ENCODE measurements at places on chromosomes 13 and 19.

DNA sequence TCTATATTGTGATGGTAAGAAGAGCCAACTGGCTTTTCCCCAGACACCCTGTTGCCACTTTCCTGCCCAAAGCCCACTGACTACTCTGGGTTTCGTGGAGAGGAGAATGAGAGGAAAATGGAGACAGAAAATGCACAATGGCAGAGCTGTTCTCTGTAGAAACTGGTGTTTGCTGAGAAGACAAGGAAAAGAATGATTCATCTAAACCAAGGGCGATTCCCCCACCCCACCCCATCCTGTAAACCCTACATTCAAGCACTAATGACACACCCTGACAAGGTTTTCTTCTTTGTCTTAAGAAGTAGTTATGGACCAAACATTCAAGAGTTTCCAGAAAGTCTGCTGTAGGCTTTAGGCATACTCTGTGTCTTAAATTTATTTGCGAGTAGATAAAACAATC lies 68.8 kb downstream of the DOCK9 start:
- DNase-seq = no peak

- DNase-seq = no peak
Measured at GRCh38 chr13:73179650-73180274, 121.0 kb downstream of the KLF5 start.

DNA sequence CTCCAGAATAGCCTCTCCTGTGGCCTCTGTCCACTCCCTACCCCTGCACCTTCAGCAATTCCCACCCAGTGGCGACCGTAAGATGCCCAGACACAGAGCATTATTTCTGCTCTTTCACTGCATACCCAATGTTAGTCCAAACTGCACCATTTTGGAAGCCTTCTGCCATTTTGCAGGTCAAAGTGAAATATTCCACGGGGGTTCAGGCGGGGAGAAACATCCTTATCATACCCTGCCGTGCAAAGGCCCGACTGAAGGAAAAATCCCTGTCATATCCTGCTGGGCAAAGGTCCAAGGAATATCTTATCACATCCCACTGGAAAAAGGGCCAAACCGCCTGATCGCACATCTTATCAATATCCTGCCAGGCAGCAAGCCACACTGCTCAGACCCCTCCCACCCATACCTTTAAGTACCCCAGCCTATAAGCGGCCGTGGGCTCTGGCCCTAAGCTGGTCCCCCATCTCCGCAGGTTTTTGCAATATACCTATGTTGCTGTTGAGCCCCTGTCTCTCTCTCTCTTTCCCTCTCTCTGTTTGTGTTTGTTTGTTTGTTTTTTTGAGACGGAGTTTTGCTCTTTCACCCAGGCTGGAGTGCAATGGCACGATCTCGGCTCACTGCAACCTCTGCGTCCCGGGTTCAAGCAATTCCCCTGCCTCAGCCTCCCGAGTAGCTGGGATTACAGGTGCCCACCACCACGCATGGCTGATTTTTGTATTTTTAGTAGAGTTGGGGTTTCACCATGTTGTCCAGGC lies 18.2 kb downstream of the CLEC11A start:
- no peak for DNase-seq

DNA sequence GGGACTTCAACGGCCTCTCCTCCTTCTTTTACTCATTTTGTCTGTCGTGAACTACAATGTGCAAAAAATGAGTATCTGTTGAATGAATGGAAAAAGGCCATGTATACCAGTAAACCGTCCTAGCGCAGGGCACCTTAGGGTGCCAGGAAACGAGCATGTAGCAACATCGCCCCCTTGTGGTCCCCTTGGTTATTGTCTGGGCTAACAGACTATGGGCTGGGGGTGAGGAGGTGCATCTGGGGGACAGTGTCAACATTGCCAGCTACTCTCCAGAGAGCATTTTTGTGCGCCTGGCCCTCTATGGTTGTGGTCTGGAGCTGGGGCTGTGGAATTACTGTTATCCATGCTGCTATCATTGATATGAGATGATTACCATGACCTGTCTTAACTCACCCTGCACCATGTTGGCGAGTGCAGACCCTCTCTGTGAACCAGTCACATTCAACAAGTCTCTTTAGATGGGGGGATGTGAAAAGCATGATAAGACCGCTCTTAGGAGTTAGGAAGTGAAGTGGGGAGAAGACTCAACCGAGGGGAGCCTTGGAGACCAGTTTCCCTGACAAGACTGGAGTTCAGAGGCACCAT lies 22.8 kb upstream of the SIGLEC11 start:
- peak; percentile 68 for DNase-seq

- DNase-seq = no peak
Measured at GRCh38 chr13:45592758-45593157, 22.8 kb downstream of the ERICH6B start.

Measured in GM12891 (cell line).